HCT116 (cell line): ENCODE measurements at places on chromosomes 2 and 18.

- no peak for DNase-seq
Measured at GRCh38 chr2:201888426-201888800, 82.1 kb downstream of the CDK15 start.

- no peak for DNase-seq
Measured at GRCh38 chr2:31373127-31373526, 41.4 kb downstream of the XDH start.

DNA sequence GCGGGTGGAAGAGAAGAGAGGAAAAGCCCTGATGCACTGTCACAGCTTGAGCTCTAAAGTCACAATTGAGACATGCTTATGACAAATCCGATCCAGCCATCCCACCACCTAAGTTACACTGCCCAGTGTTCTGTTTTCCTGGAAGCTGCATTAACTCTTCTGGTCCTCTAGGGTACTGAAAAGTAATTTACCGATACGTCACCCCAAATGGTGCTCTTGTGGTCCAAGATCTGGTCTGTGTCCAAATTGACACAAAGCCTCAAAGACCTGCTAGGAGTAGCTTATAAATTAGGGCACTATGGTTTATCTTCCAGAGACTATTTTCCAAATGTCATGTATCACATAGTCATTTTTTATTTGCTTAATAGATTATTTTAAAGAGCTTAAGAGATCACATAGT lies 186.7 kb upstream of the ETAA1 start:
- DNase-seq = no peak

GRCh38 chr2:88121678-88122077 lies 6.2 kb downstream of the FABP1 start:
- DNase-seq = no peak

- DNase-seq = no peak
Measured at GRCh38 chr18:42784632-42785031, 330.9 kb downstream of the RIT2 start.

- no peak for DNase-seq
Measured at GRCh38 chr2:130922417-130922816, 85.7 kb downstream of the ARHGEF4 start.

GRCh38 chr2:84534225-84534624 lies 17.9 kb downstream of the DNAH6 start:
- no peak for DNase-seq

GRCh38 chr2:26722911-26723310 lies 30.4 kb downstream of the KCNK3 start:
- no peak for DNase-seq

DNA sequence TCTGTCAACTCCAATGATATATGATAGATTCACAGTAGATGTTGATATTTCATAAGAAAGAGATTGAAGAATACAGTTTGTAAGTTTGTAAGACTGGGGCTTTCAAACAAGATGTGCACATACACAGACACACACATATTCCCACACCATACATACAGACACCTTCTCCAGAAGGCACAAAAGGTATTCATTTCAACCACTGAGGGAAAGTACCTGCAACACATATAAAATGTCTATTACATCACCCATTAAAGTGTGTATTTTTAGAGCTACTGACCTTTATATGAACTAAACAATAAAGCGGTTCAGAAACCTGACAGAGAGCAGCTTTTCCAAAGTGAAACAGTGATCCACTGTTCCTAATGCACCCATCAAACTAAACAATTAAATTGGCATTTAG lies 53.3 kb downstream of the CCDC148 start:
- DNase-seq = no peak

DNA sequence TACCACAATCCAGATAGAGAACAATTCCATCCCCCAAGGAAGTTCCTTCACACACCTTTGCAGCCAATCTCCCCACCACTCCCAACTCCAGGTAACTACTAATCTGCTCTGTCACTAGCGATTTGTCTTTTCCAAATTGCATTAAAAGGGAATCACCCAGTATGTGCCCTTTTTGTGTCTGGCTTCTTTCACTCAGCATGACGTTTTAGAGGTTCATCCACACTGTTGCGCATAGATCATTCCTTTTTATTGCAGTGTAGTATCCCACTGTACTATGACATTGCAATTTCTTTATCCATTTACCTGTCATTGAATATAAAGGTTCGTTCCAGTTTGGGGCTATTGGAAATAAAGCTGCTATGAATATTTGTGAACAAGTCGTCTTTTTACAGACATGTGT lies 31.6 kb downstream of the TNS1 start:
- DNase-seq = no peak

GRCh38 chr2:101751875-101752619 lies 54.5 kb downstream of the MAP4K4 start:
- no peak for DNase-seq

DNA sequence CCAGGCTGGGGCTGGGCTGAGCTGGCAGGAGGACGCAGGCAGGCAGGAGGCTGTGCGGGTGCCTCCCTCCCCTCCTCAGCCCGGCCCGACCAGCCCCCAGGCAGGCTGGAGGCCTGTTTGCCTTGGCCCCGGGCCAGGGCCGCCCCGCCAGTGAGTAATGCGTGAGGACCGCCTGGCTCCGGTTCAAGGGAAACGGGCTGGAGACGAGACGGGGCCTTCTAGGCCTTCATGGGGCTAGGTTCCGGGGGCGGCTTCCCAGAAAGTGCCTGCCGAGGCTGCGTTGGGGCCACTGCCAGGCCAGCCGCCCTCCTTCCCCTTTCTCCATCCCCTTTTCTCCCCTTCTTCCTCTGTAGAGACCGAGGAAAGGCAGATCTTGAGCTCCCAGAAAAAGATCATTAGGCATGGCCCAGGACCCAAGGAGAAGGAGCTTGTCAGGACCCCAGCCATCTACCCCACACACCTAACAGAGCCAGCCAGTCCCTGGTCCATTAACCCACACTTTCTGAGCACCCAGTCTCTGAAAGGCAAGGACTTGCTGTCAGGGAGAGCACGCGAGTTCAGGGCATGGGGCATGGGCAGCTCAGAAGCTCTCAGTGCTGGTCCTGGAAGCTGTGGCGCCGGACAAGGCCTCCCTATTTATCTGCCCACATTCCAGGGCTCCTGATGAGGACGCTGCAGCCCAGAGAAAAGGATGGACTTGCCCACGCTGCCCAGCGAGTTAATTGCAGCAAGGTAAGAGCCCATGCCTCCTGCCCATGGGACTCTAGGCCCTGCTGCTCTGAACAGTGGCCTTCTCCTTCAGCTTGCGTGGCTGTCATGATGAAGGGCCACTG lies 48.5 kb downstream of the SMAD7 start:
- DNase-seq = peak; percentile 22

DNA sequence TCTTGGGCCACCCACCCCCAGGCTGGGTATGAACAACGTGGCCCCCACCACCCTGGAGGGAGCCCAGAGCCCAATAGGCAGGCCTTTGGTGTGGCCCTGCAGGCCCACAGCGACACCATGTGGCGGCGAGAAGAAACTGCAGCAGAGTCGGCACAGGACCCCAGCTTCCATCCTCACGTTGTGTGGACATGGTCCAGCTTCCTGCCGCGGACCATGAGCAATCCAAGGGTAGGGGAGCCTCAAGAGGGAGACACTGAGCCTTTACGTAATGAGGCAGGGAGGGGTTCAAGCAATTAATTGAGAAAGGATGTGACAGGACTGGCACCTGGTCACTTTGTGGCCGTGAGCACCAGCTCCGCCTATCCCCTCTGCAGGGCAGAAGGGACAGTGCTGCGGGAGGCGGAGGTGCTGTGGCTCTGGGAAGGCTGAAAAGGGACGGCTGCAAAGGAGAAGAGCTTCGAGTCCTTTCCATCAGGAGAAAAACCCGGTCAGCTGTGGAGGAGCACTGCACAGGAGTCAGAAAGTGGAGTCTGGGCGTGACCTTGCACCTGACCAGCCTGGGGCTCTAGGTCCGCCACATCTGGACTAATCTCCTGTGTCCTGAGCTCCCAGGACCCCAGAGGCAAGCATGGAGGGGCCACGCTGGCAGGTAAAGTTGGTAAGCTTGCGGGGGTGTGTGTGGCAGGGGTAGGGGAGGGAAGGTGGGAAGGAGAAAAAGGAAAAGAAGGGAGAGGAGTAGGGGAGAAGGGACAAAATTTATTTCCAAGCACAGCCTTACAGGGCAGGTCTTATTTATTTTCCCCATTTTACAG lies 44.9 kb downstream of the TMEM37 start:
- peak; percentile 78 for DNase-seq

GRCh38 chr2:225207471-225207870 lies 165.2 kb upstream of the DOCK10 start:
- DNase-seq = no peak

DNA sequence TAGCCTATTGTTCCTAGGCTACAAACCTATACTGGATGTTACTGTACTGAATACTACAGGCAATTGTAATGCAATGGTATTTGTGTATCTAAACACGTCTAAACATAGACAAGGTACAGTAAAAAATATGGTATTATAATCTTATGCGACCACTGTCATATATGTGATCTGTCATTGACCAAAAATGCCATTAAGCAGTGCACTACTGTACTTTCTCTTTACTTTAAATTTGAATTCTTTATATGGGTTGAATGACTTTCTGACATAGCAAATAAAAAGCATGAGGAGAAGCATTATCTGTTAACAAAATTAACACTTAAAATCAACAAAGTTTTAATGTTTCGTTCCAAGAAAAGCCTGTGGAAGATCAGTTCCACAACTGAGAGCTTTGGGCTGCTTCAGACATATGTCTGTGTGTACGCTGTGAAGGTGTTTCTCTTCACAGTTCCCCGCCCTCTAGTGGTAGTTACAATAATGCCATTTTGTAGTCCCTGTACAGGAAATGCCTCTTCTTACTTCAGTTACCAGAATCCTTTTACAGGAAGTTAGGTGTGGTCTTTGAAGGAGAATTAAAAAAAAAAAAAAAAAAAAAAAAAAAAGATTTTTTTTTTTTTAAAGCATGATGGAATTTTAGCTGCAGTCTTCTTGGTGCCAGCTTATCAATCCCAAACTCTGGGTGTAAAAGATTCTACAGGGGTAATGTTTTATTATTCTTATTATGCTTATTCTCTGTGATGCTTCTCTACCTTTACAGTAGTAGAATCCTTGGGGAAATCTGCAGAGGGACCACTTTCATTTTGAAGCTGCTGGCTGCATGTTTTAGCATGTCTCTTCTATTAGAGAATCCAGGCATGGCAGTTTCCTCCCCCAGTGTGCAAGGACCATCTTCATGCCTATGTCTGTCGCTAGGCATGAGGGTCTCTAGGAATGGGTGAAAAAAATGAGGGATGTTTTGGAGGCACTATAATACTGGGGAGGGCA lies 54.5 kb downstream of the SCN2A start:
- DNase-seq = peak; percentile 79

DNA sequence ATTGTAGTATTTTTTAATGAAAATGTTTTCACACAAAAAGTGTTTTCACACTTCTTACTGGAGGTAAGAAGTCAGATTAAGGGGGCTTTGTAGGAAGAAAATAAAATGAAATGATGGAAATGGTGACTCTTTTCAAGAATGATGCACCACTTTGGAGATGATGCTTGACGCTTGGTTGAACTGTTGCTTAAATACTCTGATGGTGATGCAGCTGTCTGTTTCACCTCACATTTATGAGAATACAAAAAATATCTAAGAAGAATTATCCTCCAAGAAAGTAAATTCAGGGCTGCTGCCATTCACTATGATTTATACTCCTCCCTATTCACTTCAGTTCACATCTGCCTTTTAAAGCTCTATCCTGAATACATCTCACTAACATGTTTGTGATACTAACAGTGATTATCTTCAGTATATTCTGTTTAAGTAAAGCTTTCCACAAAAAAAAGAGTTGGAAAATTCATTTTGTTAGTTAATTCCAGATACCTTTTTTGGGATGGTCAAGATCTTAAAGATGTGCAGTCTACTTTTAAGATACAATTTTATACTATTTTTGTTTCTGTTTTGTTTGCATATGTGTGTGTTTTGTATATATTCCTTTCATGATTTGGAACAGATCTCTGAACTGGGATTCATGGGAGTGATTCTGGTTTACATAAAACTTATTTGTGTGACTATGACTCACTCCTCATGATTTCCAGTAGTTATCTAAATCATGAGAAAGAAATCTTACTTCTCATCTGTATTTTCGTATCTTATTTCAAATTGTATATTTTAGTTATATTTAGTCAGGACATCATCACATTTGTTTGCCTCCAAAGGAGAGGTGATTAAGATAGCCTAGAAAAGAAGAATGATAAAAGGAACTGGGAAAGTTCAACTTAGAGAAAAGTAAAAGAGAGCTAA lies 53.1 kb downstream of the SLC39A10 start:
- no peak for DNase-seq

DNA sequence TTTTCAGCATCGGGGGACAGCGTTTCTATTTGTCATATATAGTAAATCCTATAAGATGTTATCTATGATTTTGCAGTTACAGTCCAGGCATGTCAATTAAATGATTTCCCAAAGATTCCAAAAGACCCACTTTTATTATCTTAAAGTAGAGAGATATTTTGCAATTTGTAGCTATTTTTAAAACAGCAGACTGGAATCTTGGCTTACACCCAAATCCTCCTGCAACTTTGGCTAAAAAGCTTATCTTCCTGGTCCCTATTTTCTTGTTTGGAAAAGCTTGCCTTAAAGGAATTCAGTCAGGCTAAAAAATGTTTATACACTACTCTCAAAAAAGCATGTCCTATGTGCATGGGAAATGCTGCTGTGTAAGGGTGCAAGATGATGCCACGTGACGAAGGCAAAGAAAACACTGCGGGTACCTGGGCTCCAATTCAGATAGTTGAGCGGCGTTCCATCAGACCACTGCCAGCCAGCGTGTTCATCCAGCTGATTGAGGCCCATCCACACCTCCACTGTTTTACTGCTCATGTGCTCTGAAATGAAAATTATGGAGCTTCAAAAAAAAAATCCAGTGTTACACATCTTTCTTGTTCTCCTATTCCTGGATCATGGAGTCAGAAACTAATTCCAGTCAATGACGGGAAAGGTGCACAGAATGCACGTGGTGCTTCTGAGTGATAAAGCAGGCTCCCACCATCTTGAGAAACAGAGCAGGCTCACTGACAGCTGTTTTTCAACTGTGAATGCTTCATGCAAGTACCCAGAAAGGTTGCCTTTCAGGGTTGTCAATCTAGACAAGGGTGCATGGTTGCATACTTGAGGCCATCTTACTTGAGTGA lies 33.8 kb downstream of the PLA2R1 start:
- no peak for DNase-seq

DNA sequence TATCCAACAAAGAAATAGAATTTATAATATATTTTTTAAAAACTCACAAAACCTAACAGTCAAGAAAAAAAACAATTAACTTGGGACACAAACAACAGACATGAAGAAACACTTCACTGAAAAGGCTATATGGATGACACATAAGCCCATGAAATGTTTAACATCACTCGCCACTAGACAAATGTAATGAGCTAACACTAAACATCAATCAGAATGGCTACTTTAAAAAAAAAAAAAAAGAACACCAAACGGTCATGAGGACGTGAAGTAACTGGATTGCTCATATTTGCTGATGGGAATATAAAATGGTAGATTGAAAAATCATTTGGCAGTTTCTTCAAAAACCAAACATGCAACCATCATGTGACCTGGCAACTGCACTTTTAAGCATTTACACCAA lies 97.3 kb upstream of the RGPD4 start:
- DNase-seq = no peak

GRCh38 chr2:131413148-131413747 lies 49.3 kb upstream of the RAB6D start:
- DNase-seq = peak; percentile 49

GRCh38 chr2:239285071-239285931 lies 115.5 kb downstream of the HDAC4 start:
- no peak for DNase-seq

GRCh38 chr2:126413079-126413478 lies 242.9 kb upstream of the GYPC start:
- no peak for DNase-seq

- DNase-seq = no peak
Measured at GRCh38 chr2:100786297-100786658, 33.7 kb upstream of the NPAS2 start.

GRCh38 chr18:24055878-24056277 lies 41.3 kb downstream of the TTC39C start:
- DNase-seq = no peak
